ENCODE measurements at places on chromosomes 1 and 21.

DNA sequence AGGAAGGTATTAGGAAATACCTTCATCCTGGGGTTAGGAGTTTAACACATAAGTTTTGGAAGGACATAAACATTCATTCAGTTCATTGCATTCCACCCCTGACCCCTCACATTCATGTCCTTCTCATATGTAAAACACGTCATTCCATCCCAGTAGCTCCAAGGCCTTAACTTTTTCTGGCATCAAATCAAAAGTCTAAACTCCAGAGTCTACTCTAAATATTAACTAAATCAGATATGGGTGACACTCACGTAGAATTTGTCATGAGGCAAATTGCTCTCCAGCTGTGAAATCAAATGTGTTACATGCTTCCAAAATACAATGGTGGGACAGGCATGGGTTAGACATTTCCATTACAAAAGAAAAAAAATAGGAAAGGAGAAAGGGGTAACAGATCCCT lies 298.2 kb upstream of the LRRC7 start:
- no peak for DNase-seq

DNA sequence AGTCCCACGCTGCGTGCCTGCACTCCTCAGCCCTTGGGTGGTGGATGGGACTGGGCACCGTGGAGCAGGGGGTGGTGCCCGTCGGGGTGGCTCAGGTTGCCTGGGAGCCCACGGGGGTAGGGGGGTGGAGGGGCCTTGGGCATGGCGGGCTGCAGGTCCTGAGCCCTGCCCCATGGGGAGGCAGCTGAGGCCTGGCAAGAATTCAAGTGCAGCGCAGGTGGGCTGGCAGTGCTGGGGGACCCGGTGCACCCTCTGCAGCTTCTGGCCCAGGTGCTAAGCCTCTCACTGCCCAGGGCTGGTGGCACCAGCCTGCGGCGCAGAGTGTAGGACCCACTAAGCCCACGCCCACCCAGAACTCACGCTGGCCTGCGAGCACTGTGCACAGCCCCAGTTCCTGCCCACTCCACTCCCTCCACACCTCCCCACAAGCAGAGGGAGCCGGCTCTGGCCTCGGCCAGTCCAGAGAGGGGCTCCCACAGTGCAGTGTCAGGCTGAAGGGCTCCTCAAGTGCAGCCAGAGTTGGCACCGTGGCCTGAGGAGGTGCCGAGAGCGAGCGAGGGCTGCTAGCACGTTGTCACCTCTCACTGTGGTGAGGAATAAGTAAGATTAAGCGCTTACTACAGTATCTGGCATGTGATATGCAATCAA lies 12.8 kb downstream of the TNNI3K start:
- no peak for DNase-seq

DNA sequence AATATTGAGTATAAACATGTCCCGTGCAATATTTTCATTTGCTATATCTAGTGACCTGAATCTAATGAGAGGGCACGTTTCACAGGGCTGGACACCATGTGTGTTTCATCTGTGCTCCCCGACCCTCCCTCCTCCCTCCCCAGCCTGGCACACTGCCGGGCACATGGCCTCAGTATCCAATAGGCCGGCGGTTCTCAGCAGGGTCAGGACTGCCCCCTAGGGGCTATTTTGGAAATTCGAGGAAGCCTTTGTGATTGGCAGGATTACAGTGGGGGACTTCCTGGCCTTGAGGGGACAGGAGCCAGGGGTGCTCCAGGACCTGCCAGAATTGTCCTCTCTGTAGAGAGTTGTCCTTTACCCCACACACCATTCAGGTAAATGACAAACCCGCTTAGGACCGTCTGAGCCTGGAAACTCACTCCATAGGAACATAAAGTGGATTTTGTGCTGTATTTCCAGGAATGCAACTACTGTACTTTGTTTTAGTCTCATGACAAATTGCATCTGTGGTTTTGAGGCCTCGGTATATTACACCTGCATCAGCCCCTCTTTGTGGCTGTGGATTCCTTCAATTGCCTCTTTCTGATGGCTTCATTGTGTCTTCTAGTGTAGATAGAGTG lies 109.5 kb upstream of the SIM2 start:
- peak; percentile 23 for DNase-seq

GRCh38 chr21:26473471-26473870 lies 99.6 kb downstream of the CYYR1 start:
- no peak for DNase-seq

GRCh38 chr1:41539999-41540398 lies 55.5 kb upstream of the EDN2 start:
- DNase-seq = no peak

- no peak for DNase-seq
These were observed 2.0 kb downstream of the RCC1 start for GRCh38 chr1:28507646-28508434.

GRCh38 chr1:162271972-162272371 lies 104.7 kb downstream of the SPATA46 start:
- no peak for DNase-seq

- DNase-seq = no peak
These were observed 189.8 kb upstream of the LYPLAL1 start for GRCh38 chr1:218983848-218984247.

GRCh38 chr1:230937371-230937770 lies 41.3 kb downstream of the TTC13 start:
- no peak for DNase-seq

GRCh38 chr1:231616667-231617066 lies 9.9 kb upstream of the DISC1 start:
- DNase-seq = no peak

- DNase-seq = no peak
These were observed 399.3 kb downstream of the PTPRC start for GRCh38 chr1:199038156-199038555.

DNA sequence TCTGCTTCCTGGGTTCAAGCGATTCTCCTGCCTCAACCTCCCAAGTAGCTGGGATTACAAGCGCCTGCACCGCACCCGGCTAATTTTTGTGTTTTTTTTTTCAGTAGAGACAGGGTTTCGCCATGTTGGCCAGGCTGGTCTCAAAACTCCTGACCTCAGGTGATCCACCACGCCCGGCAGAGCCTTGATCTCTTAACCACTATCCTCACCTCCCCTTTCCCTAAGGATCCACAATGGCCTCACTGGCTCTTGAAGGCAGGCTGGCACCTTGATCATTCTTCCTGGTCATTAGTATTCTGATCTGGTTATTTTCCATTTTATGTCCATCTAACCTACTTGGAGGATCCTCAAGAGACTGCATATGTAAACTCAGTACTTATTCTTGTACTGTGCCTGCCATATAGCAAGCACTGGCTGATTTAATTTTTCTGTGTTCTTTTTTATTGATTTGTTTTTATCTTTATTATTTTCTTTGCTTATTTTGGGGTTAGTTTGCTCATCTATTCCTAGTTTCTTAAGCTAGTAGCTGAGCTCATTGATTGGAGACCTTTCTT lies 6.3 kb downstream of the RCC1 start:
- DNase-seq = no peak

DNA sequence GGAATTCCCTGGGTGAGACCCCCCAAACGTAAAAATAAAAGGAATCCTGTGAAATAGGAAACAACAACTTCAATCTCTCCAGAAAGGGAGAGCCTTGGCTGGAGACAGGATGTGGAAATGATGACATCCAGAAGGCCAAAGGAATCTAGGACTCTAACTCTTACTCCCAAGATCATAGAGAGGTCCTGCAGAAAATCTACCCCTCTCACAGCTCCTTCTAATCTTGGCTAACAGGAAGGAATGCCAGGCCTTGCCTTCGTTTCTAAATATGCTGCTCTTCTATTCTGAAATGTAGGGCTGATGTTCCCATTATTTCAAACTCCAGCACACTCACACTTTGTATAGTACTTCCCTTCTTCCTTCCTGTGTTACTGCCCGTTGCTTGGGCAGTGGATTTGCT lies 40.7 kb downstream of the ARHGEF11 start:
- DNase-seq = no peak

GRCh38 chr1:78072216-78072615 lies 26.4 kb downstream of the GIPC2 start:
- no peak for DNase-seq

- DNase-seq = no peak
These were observed 32.6 kb upstream of the MAGOH start for GRCh38 chr1:53270873-53271272.

GRCh38 chr21:46284733-46285132 lies 678 bp downstream of the MCM3AP start:
- no peak for DNase-seq

DNA sequence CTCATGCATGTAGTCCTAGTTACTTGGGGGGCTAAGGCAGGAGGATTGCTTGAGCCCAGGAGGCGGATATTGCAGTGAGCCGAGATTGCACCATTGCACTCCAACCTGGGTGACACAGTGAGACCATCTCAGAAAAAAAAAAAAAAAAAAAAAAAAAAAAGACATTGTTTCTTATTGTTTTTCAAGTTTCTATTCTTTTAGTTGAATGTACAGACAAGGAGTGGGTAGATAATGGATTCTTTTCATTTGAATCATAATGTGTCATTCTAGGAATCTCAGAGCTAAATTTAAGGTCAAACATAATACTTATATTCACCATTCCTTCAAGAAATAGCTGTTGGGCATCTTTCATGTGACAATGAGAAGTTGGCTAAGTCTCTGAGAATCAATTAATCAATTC lies 157.0 kb upstream of the C21orf91 start:
- no peak for DNase-seq

GRCh38 chr1:245537992-245538391 lies 383.2 kb downstream of the KIF26B start:
- DNase-seq = no peak

GRCh38 chr1:216626394-216627067 lies 96.7 kb downstream of the ESRRG start:
- no peak for DNase-seq

DNA sequence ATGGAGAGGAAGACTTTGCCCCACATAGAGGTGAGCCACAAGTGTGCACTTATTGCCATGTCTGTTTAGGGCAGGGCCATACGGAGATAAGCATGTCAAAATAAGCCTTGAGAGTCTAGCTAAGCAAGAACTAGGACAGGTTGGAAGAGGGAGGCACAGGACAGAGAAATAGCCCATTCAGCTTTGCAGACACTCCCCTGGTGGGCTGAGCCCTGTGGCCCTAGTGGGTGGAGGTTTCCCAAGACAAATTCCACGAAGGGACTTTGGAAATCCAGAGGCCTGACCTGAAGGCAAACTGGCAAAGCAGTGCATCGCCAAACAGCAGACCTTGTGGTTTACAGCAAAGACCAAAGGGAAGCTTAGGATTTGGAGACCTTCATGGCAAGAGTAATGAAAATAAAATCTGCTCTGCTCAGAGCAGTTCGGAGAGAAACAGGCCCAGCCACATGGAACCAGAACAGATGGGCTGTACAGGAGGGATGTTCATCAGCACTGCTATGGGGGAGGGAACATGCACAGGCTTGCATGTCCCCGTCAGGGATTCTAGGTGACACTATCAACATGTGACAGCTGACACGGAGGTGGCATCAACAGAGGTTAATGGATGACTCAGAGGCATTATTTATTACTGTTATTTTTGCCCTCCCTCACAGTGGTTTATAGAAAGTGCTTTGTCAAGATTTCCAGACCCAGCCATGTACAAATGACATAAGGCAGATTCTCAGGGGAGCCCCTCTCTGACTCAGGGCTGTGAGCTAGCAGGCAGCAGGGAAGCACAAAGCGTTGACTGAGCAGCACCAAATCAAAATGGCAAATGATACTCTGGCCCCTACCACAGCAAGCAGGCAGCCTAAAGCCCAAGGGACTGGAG lies 90.1 kb upstream of the IRF2BP2 start:
- DNase-seq = no peak

DNA sequence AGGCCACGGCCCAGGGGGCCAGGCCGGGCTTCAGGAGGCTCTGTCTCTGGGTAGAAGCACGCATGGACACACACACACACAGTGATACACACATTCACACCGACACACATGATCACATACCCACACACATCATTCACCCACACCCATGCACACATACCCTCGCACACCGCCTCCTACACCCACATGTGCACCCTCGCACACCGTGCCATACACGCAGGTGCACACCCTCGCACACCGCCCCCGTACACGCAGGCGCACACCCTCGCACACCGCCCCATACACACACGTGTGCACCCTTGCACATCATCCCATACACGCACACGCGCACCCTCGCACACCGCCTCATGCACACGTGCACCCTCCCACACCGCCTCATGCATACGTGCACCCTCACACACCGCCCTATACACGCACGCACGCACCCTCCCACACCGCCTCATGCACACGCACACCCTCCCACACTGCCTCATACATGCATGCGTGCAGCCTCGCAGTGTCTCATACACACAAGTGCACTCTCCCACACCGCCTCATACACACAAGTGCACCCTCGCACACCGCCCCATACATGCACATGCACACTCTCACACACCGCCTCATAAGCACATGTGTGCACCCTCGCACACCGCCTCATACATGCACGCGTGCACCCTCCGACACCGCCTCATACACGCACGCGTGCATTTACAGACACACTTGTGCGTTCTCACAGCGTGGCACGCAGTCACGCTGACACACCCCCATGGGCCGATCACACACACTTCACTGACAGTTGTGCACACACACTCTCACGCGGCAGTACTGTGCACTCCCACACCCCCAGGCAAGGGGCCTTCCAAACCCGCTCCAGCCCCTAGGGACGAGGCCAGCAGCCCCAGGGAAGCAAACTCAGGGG lies 128.1 kb downstream of the SIK1 start:
- DNase-seq = no peak

GRCh38 chr1:95002540-95003432 lies 70.0 kb downstream of the ALG14 start:
- no peak for DNase-seq

GRCh38 chr1:46687921-46688509 lies 16.4 kb downstream of the TEX38 start:
- DNase-seq = no peak

DNA sequence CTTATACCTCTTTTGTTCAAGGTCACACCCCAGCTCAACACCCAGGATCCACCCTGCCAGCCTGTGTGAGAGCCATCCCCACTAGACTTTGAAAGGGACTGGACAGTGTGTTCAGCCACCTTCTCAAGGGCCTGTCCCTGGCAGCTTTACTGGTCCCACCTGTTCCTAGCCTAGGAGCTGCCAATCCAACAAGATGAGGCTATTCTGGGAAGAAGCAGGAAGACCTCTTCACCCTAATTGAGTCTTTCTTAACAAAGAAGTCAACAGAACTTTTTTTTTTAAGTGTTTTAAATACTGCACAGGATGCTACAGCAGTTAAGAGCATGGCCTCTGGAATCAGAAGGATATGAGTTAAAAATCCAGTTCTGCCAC lies 95.8 kb upstream of the HOOK1 start:
- no peak for DNase-seq

GRCh38 chr1:170218257-170218650 lies 72.5 kb downstream of the NTMT2 start:
- no peak for DNase-seq
